Mesothelial cell of epicardium (in vitro differentiated cells): ENCODE measurements at places on chromosomes 7 and 10.

GRCh38 chr10:70540089-70540788 lies 61.7 kb downstream of the PALD1 start:
- no peak for DNase-seq

DNA sequence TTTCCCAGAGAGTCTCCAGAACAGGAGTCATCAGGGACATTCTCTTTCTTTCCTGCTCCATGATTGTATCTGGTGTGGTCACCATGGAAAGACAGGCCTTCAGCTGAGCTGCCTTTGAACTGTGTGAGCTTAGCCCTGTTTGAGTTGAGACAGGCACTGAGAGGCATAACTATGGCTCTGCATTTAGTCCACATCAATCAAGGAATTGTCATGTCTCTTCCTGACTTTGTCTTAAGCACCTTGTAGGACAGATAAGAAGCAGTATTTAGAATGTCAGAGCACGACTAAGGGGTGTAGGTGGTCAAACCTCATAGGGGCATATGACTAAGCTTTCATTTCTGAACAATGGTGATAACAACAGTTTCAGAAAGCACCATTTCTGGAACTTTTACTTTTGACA lies 53.5 kb downstream of the EPDR1 start:
- no peak for DNase-seq

DNA sequence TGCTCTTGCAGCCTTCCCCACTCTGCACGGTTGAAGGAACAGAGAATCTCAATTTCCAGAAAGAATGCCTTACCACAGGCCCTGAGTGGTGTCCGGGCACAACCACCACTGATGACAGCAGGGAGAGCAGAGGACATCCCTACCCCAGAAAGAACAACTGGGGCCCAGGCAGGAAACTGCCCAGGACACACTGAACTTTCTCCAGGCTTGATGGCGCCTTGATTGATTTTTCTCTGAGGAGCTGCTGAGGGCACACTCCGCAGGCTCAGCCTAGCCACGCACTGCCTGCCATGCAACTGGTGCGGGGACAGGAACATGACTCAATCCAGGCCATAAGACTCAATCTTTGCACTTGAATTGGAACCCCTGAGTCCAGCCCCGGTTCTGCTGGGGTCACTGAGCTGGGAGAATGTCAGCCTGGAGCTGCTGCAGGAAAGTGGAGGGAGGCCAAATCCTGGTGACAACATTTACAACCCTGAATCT lies 5.9 kb downstream of the AKR1B1 start:
- no peak for DNase-seq

DNA sequence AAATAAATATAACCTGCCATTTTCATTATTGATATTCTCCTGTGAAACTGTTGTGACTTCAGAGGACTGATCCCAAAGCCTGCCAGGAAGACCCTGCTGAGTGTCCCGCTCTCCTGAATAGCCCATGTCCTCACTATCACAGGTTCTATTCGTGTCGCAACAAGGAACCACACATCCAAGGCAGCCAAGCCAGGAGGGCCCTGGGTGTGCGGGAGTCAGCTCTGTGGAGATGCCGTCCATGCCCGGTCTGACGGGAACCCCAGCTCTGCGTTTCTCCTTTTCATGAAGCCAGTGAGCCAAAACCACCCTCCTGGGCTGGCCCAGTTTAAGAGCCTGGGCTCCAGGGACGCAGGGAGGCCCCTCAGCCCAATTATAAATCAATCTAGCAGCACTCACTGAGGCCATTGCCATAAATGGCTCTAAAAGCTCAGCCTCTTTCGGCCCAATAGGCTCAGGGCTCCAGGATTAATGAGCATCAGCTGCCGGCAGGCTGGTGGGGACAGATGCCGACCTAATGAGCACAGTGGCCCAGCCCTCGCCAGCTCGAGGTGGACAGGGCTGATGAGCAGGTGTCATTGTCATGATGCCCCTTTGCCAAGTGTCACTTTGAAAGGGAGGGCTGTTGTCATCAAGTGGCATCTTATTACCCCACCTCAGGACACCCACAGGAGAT lies 177.9 kb downstream of the PLXNA4 start:
- no peak for DNase-seq

DNA sequence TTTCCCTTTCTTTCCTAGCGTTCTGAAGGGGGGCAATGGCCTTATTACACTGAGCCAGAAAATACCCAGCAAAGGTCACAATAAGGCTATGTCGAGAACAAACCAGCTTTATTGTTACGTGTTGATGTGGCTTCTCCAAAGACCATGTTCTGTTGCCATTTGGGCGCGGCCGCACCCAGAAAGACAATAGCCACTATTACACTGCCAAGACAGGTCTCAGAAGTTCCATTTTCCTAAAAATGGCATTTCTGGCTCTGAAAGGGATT lies 77.8 kb downstream of the PROSER2 start:
- no peak for DNase-seq

GRCh38 chr7:88771417-88771816 lies 11.9 kb downstream of the ZNF804B start:
- DNase-seq: no peak

GRCh38 chr7:70288781-70289456 lies 690.6 kb downstream of the AUTS2 start:
- DNase-seq: no peak

DNA sequence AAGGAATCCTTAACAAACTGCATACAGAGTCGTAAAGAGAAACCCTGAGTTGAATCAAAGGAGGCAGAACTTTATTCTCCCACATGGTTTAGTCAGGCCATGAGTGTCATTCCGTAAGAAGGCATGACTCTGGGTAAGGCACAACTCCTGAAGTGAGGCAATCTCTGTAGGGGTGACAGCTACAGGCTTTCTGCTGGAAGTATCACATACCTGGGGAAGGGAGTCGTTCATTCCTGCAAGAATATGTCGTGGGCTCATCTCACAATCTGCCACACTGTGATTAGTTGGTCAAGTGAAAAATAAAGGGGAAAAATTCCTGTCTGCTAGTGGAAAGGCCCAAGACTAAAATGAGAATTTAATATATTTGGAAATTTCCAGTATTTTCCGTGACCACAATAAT lies 392.6 kb downstream of the POM121L12 start:
- no peak for DNase-seq

- no peak for DNase-seq
Observed at GRCh38 chr10:124429576-124429975, 10.9 kb upstream of the OAT start.

DNA sequence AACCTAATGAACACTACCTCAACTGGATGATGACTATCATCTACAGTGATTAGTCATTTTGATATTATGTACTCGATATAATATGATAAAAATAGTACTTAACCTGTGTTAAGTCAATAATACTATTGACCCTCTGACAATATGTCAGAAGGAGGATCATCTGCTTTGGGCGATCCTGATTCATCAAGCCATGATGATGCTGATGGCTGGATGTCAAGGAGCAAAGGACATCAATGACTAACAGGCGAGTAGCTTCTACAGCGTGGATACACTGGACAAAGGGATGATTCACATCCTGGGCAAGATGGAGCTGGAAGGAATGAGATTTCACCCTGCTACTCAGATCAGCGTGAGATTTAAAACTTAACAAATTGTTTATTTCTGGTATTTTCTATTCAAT lies 94.4 kb upstream of the SKAP2 start:
- DNase-seq: no peak

GRCh38 chr10:130934293-130935127 lies 377.0 kb downstream of the TCERG1L start:
- DNase-seq: peak; percentile 58
